Skeletal muscle cell (primary cell): ENCODE measurements at places on chromosomes 2 and 18.
A peak's percentile ranks its signal among the peaks of the same experiment; 100 is the strongest.

GRCh38 chr2:210287301-210287700, 27.7 kb downstream of the MYL1 start:
- peak; percentile 21 for DNase-seq

GRCh38 chr2:40556293-40556692, 104.4 kb upstream of the SLC8A1 start:
- DNase-seq: no peak

GRCh38 chr18:49531678-49532153, 30.1 kb upstream of the LIPG start:
- DNase-seq: no peak

GRCh38 chr2:235191486-235191885, 239.7 kb downstream of the SH3BP4 start:
- no peak for DNase-seq
